Stimulated activated CD4-positive, alpha-beta T cell treated with anti-CD3 and anti-CD28 coated beads, TNF-alpha, amount 100 ng/mL, for 1 hour (primary cell): ENCODE measurements at places on chromosomes 16 and 17.

- no peak for DNase-seq
Observed at GRCh38 chr17:17309356-17309755, 6.2 kb downstream of the NT5M start.

GRCh38 chr16:54490112-54490488 is 203.5 kb upstream of the IRX3 start:
- DNase-seq = no peak

- DNase-seq = peak; percentile 47
Observed at GRCh38 chr16:48117217-48118105, 38.3 kb downstream of the ABCC12 start.

GRCh38 chr17:66115246-66115645 is 76.7 kb downstream of the CEP112 start:
- no peak for DNase-seq

GRCh38 chr17:51860954-51861561 is 297.5 kb downstream of the CA10 start:
- DNase-seq = no peak

GRCh38 chr17:56425483-56425882 is 168.0 kb upstream of the NOG start:
- DNase-seq = no peak

DNA sequence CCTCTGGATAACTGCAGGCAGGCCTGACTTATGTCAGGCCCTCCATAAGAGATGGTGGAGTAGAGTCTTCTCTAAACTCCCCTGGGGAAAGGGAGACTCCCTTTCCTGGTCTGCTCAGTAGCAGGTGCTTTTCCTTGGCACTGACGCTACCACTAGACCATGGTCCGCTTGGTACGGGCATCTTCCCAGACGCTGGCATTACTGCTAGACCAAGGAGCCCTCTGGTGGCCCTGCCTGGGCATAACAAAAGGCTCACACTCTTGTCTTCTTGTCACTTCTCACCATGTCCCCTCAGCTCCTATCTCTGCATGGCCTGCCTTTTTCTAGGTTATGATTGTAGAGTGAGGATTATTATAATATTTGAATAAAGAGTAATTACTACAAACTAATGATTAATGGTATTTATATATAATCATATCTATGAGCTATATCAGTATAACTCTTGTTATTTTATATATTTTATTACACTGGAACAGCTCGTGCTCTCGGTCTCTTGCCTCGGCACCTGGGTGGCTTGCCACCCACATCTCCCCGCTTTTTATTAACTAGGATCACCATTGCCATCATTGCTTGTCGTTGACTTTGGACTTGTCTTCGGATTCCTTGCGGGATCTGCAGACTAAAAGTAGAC is 59.8 kb upstream of the ARL4D start:
- DNase-seq = peak; percentile 50

DNA sequence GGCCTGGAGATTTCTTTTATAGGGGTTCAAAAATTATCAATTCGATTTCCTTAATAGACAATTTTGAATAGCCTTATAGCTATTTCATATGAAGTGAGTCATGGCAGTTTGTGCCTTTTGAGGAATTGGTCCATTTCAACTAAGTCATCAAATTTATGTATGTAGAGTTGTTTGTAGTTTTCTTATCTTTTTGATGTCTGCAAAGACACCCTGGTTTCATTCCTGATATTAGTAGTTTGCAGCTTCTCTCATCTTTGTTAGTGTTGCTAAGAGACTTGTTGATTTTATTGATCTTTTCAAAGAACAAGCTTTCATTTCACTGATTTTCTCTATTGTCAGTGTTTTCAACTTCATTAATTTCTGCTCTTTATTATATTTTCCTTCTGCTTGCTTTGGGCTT is 44.2 kb downstream of the N4BP1 start:
- DNase-seq = no peak

DNA sequence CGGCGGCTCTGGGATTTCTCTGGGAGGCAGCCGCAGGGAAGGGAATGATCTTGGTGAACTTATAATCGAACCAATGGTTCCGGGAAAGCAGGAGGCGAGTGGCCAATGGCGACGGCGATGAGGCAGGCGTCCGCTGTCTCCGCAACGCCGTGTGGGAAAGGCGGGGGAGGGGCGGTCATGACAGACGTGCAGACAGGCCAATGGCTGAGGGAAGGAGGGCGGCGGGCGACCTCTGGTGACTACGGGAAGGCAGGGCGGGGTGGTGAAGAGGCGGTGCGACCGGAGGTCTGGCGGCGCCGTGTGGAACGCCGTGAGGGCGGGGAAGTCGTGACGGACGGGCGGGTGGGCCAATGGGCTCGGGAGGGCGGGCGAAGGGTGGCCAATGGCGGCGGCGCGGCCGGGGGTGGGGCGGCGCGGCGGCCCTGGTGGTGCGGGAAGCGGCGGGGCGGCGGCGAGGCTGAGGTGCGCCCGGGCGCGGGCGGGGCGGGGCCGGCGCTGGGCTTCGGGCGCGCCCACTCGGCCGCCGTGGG is at the start of gene RAB40C:
TSS of gene RAB40C (plus strand) at position 409 of the 530 bp plus-strand sequence. CDS start 226 bp downstream, outside the sequence.
- peak; percentile 98 for DNase-seq

- no peak for DNase-seq
Observed at GRCh38 chr17:77164483-77165091, 23.8 kb downstream of the SEC14L1 start.

DNA sequence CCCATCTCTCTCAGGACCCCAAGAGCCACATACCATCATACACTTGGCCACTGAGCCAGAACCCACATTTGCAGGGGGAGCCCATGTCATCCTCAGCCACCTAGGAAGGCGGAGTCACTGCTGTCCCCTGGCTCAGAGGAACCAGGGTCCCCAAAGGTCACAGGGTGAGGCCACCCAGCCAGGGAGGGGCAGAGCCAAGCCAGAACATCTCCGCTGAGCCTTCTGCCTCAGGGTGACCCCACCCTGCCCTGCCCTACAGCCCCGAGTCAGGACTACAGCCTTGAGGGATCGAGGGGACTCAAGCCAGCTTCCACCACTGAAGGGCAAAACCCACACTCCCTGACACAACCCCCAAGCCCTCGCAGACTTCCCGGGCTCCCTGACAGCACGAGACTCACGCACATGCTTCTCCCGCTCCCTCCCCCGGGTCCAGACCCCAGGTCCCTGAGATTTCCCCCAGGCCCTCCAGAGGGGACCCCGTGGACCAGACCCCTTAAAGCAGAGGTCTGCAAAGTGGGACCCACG is 17.4 kb downstream of the PIEZO1 start:
- no peak for DNase-seq

DNA sequence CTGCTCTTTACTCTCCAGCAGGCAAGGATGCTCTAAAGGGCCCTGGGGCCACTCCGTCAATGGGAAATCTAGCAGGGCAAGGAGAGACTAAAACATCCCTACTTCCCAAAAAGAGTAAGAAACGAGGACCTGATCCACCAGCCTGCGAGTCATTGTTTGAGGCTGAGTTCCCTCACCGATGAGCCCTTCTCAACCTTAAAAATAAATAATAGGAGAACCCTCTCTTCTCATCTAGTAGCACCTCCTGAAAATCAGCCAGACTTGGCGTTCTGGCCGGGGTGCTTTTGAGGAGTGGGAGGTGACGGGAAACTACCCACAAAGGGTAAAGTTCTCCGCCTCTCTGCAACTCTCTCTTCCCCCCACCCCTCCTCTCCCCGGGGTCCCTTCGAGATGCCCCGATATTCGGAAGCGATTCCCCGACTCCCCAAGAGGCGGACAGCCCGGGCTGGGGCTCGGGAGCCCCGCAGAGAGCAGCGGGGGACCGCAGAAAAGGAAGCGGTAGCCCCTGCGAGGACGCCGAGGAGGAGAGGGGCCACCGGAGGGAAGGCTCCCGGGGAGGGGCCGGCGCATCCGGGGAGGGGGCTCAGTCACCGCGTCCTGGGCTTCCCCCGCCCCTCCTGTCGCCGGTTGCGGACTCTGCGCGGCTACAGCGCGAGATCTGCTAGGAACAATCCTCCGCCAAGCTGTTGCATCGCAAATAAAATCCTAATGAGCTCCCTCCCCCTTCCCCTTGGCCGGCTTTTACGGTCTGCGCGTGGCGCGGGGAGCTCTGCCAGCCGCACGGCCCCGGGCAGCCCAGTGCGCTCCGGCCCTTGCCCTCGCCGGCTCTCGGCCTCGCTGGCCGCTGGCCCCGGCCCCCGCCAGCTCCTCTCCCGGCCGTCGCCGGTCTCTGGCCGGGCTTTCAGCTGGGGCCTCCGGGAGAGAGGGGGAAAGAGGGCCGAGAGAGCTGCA is 1.3 kb downstream of the HOXB9 start:
- DNase-seq = no peak

GRCh38 chr17:31570951-31571892 is 179.7 kb downstream of the RAB11FIP4 start:
- DNase-seq = no peak

- DNase-seq = no peak
Observed at GRCh38 chr17:2253362-2253761, 50.2 kb downstream of the SMG6 start.

GRCh38 chr16:71259086-71259485 is 28.6 kb upstream of the HYDIN start:
- DNase-seq = no peak

DNA sequence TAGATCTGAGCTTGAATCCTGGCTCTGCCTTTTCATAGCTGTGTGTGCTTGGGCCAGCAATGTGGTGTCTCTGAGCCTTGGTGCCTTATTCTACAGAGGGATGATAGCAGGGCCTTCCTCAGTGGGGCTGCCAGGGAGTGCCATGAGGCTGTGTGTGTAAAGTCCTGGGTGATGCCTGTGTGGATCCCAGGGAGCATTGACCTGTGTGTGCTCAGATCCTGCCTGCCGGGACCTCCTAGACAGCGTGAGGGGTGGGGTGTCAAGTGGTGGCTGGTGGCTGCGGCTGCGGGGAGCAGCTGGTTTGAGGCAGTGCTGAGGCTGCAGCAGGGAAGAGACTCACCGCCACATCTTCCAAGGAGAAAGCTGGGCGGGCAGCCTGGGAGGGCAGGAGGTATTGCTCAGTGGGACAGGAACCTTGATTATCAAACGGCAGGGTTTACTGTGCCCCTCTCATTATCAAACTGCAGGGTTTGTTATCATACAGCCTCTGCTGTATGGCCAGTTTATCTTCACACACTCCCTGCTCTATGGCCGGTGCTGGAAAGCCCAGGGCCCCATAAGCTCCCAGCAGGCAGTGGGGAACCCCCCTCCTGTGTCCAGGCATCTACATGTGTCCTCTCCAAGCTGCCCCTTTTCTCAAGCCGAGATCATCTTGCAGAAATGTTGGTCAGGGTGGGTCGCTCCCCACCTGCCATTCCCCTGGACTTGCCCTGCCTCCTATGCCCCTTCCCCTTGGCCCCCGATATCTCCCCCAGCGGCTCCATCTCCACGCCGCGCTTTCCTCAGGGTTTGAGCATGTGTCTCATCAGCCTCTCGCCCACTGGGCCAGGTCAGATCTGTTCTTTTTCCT is 3.1 kb upstream of the ADCY7 start:
- no peak for DNase-seq

GRCh38 chr16:57946181-57946801 is 24.6 kb downstream of the CNGB1 start:
- DNase-seq = no peak

DNA sequence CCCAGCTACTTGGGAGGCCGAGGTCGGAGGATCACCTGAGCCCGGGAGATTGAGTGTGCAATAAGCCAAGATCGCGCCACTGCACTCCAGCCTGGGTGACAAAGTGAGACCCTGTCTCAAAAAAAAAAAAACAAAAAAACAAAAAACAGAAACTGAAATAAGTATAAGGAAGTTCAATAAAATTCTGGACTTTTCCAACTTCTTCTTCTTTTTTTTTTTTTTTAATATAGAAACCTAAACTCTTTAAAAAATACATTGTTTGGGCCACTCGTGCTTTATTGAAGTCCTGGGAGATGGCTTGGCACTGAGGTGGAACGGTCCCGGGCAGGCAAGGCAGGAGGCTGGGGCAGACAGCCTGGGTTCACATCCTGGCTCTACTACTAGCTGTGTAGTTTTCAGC is 36.8 kb downstream of the KATNIP start:
- no peak for DNase-seq

- no peak for DNase-seq
Observed at GRCh38 chr16:77816293-77816692, 27.9 kb downstream of the VAT1L start.

DNA sequence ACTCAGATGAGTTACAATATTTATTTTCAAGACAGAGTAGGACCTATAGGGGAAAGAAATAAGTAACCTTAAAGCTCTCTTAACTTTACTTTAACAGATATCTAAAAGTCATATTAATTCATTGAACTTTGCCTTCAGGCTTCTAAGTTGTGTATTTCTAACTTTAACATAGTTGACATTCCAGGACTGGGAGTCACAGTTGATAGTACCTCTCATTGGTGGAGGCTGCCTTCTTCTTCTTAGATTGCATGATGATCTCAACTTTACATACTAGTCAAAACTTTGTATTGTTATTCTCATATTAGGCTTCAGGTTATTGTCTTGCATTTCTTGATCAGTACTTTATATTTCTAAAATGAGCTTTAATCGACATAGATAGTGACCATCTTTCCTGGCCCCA is 350.1 kb upstream of the KIF2B start:
- DNase-seq = no peak

DNA sequence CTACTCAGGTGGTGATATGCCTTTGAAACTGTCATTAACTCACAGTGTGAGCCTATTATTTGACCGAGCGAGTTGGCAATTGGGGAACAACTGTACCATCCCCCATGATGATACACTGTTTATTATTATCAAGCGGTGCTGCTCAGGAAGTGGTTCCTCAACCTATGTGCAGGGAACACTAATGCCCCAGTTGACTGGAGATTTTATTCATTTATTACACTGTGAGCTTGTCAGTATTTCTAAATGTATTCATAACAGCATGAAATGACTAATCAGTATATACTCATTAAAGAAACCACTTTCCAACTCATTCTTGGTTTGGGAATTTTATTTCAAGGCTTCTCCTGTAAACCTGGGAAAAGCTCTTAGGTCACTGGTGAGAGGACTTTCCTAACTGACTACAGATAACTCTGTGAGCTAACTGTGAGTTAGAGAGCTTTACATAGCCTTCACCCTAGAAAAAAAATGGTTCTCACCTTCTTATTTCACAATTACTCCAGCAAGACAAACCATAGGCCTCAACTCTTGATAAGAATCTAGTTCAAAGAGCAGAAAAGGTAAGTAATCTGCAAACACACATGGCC is 42.4 kb downstream of the NXPH3 start:
- no peak for DNase-seq

DNA sequence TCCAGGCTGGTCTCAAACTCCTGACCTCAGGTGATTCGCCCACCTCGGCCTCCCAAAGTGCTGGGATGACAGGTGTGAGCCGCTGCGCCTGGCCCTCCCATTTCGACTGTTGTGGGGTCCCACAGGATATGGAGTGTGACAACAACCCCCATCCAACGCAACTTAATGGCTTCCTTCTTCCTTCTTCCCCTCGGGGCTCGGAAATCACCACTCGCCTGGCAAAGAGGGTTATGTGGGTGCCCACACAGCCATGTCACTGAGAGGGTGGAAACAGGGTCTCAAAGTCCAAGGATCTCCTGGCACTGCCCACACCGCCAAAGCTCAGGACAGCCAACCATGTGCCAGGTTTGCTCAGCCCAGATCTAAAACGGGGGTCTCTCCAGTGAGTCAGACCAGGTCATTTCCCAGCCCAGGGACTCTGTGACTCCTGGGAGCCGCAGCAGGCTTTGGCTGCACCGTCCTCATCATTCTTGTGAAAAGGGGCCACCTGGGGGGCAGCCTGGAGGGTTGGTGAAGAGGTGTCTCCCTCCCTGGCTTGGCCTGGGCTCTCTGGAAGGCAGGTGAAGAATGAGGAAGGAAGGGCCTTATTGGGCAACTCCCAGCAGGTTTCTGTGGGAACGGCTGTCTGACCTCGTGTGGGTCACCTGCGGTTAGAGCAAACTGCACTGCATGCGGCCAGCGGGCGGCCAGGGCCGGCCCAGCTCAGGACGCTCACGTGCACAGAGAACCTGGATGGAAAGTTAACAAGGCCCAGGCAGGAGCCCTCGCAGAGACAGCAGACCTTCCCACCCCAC is 25.3 kb upstream of the LITAF start:
- DNase-seq = no peak
